Fibroblast of the aortic adventitia (primary cell): ENCODE measurements at places on chromosomes 5 and 9. TPM values are rescaled to one million over a fixed set of nuclear protein-coding genes. Genes with fewer than 3 reads are reported as not detected.
A peak's percentile ranks its signal among the peaks of the same experiment; 100 is the strongest.

GRCh38 chr5:177361418-177362291 is 3.9 kb downstream of the RGS14 start:
- no peak for DNase-seq

DNA sequence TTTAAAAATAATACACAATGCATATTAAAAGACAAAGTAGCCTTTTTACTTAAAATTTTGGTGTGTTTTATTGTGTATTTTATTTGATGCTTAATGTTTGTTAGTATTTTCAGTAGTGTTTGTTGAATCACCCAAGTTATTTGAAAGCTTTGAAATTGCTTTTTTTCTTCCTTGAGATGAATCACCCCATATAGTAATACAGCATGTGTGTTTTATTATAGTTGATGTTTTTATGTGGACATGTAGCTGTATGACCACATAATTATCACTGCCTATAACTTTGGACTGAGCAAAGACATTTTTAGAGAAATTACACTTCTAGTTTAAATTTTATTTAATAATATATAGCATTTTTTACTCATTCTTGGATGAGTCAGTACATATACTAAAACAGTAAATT is 18.0 kb downstream of the FAM174A start:
- no peak for DNase-seq

GRCh38 chr9:119945686-119946085 is 576.5 kb upstream of the BRINP1 start:
- DNase-seq, result no peak

DNA sequence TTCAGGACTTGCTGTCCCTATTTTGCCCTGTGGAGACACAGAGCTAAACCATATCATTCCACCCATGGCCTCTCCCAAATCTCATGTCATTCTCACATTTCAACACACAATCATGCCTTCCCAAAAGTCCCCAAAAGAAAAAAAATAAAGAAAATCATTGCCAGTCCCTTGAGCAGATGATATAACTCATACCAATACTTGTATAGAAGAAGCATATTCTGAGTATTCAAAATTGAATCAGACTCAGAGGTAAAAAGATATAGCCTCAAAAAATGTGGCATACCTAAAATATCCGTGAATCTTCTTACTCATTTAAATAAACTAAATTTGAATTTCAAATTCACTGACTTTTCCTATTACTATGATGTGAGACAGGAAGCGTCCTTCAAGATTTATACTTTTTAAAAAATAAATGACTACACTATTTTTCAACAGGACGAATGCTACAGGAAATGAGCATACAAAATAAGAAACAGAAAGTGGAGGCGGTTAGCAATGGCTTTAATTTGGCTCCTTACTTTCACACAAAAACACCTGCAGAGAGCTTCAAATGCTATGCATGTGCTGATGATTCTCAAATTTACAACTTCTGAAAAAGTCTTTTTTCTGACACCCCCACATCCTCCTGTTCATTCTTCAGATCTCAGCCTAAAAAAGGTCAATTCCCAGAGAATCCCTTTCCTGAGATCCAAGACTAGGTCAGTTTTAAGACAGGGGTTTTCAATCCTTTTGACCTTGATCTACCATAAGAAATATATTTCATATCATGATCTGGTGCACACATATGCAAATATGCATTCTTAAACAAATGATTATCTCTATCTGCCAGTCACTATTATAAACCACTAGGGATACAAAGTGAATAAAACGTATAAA is 39.6 kb upstream of the DMXL1 start:
- DNase-seq, result no peak

DNA sequence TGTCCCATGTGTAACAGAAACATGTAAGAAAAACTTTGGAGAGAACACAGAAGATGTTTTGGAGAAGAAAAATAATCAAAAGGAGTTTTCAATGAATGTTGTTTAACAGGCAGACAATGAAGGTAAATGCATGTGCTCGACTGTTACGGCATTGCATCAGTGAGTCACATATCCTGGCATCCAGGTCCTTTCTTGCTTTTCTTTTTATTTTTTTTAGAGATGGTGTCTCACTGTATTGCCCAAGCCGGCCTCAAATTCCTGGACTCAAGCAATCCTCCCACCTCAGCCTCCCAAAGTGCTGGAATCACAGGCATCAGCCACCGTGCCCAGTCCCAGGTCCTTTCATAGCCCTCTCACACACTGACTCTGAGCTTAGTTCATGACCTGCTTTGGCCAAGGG is 181.8 kb downstream of the DTWD2 start:
- DNase-seq, result no peak

GRCh38 chr5:107869438-107870115 is 198.8 kb upstream of the EFNA5 start:
- peak; percentile 69 for DNase-seq

- DNase-seq, result no peak
These were observed 47.7 kb downstream of the CERT1 start for GRCh38 chr5:75463726-75464125.

DNA sequence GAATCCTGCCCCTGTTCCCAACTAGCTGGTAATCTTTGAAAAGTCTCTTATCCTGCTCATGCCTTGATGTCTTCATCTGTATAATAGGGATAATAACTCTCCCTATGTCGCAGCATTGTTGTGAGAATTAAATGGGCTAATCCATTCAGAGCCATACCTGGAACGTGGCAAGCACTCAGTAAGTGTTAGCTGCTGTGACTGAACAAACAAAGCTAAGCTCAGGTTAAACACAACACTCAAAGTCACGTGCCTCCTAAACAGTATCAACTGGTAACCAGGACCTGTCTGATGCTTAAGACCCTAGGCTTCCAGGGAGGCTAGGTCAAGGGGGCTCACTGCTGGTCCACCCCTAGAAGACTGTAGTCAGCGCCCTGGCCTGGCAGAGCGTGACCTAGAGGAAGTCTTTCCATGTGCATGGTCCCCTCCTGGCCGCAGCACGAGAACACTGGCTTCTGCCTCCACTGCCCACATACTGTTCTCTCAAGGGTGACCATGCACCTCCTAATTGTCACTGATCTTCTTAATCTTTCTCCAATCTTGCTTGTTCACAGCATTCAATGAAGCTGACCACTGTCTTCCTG is 211.1 kb downstream of the TTLL11 start:
- DNase-seq, result no peak

- DNase-seq, result no peak
These were observed 6.1 kb downstream of the PTCD2 start for GRCh38 chr5:72326306-72326649.

GRCh38 chr5:89282554-89283510 is 399.8 kb upstream of the MEF2C start:
- DNase-seq, result peak; percentile 78

DNA sequence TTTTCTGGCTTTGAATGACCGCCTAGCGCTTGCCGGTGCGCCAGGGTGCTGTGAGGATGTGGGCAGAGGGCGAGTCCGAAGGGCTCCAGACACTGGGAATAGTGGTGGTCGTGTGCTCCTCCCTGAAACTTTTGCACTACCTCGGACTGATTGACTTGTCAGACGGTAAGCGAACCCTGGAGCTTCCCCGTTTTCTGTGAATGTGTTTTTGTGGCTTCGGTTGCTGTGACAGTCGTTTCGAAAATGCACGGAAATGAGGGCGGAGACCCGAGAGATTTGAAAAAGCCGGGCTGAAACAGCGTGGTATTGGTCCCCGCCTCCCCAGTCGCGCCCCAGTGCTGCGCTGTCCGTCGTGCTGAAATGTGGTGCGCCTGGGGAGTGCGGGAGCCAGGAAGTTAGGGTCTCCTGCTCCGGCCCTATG is 102.5 kb upstream of the GABRP start:
- DNase-seq, result peak; percentile 5

GRCh38 chr9:93264338-93265125 is 80.6 kb downstream of the WNK2 start:
- no peak for DNase-seq

GRCh38 chr5:161372682-161373344 is 173.7 kb downstream of the GABRB2 start:
- no peak for DNase-seq

GRCh38 chr5:64682608-64683007 is 7.7 kb upstream of the SHISAL2B start:
- no peak for DNase-seq

GRCh38 chr5:78570646-78571045 is 77.9 kb downstream of the LHFPL2 start:
- no peak for DNase-seq

Gene FAM151B
- total RNA-seq, result 6.8 and 11.2 TPM in 2 replicates

Gene PAXX
- total RNA-seq, result 7.1 and 18.3 TPM in 2 replicates

Gene CTSV
- 0.18 TPM in 1 of 2 replicates, not detected in the other for total RNA-seq

Gene FCN2
- not detected in 2 replicates for total RNA-seq

Gene PCDHGA10
- 10.6 and 22.2 TPM in 2 replicates for total RNA-seq
